Right atrium auricular region (tissue), 2 donors: ENCODE measurements at places on chromosomes 11 and 22. TPM values are rescaled to one million over a fixed set of nuclear protein-coding genes. Genes with fewer than 3 reads are reported as not detected.
A peak's percentile ranks its signal among the peaks of the same experiment; 100 is the strongest.

- H3K27me3 ChIP-seq = no peaks in the 10 kb centered on the region
- H3K4me1 ChIP-seq = no peaks in the 10 kb centered on the region
- H3K36me3 ChIP-seq = no peaks in the 10 kb centered on the region
Measured at GRCh38 chr11:60625262-60625661, 74.2 kb upstream of the MS4A8 start.

DNA sequence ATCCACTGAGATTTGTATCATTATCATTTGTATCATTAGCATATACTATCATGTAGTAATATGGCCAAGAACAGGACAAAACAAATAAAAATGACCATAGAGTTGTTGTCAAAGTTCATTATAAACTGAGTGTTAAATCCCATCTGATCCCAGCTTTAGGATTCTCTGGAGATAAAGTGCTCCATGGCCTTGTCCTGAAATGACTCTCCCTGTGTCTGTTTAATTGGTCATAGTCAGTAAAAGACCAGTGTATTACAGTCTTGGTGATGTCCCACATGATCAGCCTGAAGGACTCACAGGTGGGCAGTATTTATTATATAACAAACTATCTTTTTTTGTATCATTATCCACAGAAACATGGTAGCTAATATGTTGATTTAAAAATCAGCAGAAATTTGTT, 361.6 kb downstream of the TMEM135 start:
- no peak for DNase-seq
- H3K27me3 ChIP-seq = no peaks in the 10 kb centered on the region
- H3K36me3 ChIP-seq = no peaks in the 10 kb centered on the region
- no peaks in the 10 kb centered on the region for H3K4me1 ChIP-seq
- H3K27ac ChIP-seq = no peak overlapping the region

- H3K36me3 ChIP-seq = no peaks in the 10 kb centered on the region
- H3K4me1 ChIP-seq = peaks cover 22% of the 10 kb centered on the region
- no peak for DNase-seq
- H3K4me3 ChIP-seq = peak within 1 kb of the TSS; percentile 50
- peak within 1 kb of the TSS; percentile 73 for H3K27ac ChIP-seq
Measured at GRCh38 chr11:123654566-123655081, at the start of gene SCN3B. Gene SCN3B, minus strand, starts transcription at chr11:123654624. Its CDS starts 823 bp downstream, at chr11:123653801.

DNA sequence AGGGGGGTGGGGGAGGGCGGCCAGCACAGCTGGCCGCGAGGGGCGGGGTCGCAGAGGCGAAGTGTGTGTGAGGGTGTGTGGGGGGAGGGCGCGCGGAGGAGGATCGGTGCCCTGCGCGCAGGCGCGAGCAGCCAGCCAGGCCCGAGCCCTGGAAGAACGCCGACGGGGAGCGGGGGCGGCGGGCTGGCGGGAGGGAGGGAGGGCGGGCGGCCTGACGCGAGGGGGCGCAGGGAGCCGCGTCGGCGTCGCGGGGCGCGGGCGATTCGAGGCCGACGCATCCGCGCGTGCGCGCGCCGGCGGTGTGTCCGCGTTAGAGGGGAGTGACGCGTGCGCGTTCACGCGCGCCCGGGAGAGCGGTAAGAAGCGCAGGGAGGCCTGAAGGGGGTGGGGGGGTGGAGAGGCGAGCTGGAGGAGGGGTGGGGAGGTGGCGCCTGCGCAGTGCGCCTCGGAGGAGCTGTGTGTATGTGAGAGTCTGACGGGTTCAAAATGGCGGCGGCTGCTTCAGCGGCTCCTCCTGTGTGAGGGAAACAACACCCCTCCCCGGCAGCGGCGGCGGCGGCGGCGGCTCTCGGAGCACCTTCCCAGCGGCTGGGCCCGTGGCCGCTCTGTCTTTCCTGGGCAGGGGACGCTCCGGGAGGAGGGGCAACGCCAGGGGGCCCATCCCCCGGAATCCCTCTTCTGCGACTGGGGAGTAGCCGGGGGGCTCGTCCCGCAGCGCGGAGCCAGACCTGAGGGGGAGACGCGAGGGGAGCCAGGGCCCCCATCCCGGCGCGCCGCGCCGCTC, at the start of gene KDM2A:
Gene KDM2A, plus strand, starts transcription at position 463 of the 784 bp plus-strand sequence. CDS start 2,054 bp downstream, outside the sequence.
- DNase-seq = peak; percentile 99
- peak within 1 kb of the TSS; percentile 100 for H3K4me3 ChIP-seq
- no peaks in the 10 kb centered on the region for H3K27me3 ChIP-seq
- no peaks in the 10 kb centered on the region for H3K36me3 ChIP-seq

DNA sequence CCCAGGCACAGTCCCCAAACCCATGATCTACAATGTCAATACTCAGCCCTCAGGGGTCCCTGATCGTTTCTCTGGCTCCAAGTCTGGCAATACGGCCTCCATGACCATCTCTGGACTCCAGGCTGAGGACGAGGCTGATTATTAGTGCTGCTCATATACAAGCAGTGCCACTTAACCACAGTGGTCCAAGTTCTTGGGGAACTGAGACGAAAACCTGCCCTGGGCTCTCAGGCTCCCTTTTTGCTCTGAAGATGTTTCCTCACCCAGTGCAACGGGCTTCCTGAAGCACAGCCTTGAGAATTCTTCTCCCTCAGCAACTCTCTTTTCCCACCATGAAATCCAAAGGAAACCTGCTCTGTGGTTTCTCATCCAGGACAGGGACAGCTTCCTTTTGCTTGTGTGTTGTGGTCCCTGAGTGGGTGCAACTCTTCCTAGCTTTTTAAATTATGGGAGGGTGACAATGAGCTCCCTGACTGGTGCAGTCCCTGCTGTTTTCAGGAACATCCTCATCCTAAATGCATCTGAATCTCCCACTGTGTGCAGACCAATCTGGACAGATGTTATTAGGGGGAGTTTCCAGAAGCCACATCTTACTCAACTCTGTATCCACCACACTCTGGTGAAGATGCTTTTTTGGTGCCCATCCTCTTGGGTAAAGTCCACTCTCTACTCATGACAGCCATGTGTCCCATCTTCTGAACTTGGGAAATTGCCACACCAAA, 30.6 kb upstream of the IGLL5 start:
- H3K4me1 ChIP-seq = no peaks in the 10 kb centered on the region
- no peak overlapping the region for H3K4me3 ChIP-seq
- no peaks in the 10 kb centered on the region for H3K27me3 ChIP-seq
- H3K27ac ChIP-seq = no peak overlapping the region

- no peaks in the 10 kb centered on the region for H3K36me3 ChIP-seq
- peak; percentile 40 for DNase-seq
- peaks cover 13% of the 10 kb centered on the region for H3K4me1 ChIP-seq
- no peak overlapping the region for H3K4me3 ChIP-seq
Measured at GRCh38 chr11:7591107-7591894, 77.5 kb downstream of the PPFIBP2 start.

GRCh38 chr11:76736773-76737495, 46.2 kb upstream of the TSKU start:
- no peak overlapping the region for H3K27ac ChIP-seq
- no peaks in the 10 kb centered on the region for H3K4me1 ChIP-seq
- H3K36me3 ChIP-seq = no peaks in the 10 kb centered on the region
- DNase-seq = no peak
- H3K27me3 ChIP-seq = no peaks in the 10 kb centered on the region

Gene OR8G5
- not detected for total RNA-seq

Gene POU2AF2
- total RNA-seq = not detected
